Activated CD8-positive, alpha-beta memory T cell treated with anti-CD3 and anti-CD28 coated beads for 24 hours (primary cell): ENCODE measurements at places on chromosomes 1 and 21.
A peak's percentile ranks its signal among the peaks of the same experiment; 100 is the strongest.

GRCh38 chr21:14572204-14572780, 26.2 kb upstream of the SAMSN1 start:
- DNase-seq, result no peak

DNA sequence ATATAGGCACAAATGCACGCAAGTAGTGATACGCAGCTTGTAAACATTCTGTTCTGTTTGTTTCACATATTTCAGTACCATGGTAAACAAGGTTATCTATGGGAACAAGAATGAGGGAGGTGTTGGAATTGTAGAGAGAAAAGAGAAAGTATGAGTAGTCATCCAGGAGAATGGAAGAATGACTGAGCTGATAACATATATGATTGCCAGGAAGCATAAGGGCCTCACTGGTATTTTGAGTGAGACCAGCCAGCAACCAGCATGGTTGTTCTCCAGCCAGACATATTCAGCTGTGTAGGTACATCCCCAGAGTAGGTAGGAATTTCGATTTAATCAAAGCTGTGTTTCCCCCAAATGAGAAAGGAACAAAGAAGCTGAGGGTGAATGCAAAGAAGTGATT, 58.9 kb upstream of the ARTN start:
- no peak for DNase-seq

GRCh38 chr1:103362348-103363007, 163.0 kb upstream of the RNPC3 start:
- no peak for DNase-seq

GRCh38 chr1:11948822-11949458, 14.4 kb downstream of the PLOD1 start:
- no peak for DNase-seq

- no peak for DNase-seq
Measured at GRCh38 chr1:204262506-204263253, 48.9 kb upstream of the GOLT1A start.

DNA sequence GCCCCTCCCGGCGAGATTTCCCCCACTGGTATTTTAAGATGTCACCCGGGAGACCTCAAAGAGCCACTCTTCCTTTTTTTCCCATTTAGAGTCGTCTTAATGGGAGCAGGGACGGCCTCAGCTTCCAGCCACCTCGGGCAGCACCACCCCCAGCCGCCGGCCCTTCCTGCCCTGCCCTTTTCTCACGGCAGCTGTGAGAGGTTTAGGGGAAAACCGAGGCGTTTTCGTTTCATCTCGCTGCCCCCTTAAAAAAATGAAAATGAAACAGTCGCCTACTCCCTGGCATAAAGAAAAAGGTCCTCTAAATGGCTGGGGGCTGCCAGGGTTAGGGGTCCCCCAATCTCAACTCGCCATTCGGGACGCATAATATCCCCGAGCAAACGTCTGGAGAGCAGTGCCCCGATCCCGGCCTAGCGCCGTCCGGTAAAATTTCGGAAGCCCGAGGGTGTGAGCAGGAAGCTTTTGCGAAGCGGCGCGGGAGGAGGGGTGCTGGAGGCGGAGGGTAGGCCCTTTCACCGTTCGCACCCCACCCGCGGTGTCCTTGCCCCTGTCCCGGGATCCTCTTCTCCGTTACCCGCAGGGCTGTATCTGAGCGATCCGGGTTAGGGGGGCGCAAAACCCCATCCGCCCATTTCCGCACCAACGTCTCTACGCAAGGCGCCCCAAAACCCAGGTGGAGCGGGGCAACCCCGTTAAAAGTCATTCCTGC, 1.2 kb downstream of the RUNX3 start:
- peak; percentile 86 for DNase-seq

DNA sequence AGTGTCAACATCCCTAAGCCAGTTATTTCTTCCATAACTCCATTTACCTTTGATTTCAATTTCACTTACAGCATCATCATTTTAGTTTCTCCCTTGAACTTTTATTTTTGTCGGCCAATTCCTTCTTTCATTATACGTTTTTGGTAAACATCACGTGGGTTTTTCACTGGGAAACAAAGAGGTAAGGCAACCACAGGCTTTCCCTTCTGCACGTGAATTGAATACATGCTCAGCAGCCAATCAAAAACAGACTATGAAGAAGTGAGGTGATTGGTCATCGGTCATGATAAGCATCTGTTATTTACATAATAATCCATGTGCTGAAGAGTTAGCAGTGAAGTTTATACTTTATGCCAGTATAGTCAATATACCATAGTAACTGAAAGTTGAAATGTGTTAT, 98.7 kb downstream of the NCAM2 start:
- no peak for DNase-seq
